ENCODE measurements at places on chromosomes 16 and 17. TPM values are rescaled to one million over a fixed set of nuclear protein-coding genes. Genes with fewer than 3 reads are reported as not detected.

GRCh38 chr16:84463221-84463620 is 41.2 kb downstream of the MEAK7 start:
- no peak for DNase-seq

DNA sequence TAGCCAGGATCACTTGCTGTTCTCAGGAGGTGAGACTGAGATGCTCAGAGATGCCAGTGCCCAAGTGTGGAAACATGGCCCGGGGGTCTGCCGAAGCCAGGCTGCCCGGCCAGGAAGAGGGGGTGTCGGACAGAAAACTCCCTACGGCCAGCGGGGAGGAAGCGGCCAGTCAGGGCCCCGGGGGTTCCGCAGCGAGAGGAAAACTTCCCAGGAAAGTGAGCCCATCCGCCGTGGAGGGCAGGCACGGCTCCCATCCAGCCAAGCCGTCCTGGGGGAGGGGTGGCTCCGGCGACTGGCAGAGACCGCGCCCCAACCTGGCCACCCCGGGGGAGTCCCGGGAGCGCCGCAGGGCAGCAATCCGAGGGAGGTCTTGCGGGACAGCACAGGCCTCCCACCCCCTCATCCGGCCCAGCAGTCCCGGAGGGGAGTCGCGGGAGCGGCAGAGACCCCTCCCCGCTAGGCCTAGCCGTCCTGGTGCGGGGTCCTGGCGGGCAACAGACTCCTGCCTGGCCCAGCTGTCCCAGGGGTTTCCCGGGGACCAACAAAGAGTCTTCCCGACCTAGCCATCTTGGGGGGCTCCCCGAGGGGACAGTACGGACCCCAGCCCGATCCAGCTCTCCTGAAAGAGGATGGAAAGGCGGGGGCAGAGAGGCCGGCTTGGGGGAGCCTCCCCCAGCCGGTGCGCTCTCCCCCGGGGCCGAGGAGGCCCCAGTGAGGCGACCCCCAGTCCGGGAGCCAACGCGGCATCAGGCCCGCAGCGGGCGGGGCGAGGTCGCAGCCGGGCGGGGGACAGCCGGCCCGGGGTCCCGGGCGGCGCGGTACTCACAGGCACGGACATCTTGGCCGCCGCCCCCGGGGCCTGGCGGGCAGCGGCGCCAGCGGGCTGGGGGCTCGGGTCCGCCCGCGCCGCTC is 13.8 kb upstream of the BCAR1 start:
- DNase-seq, result no peak

CRISPLD2 gene
- not detected for total RNA-seq

DNA sequence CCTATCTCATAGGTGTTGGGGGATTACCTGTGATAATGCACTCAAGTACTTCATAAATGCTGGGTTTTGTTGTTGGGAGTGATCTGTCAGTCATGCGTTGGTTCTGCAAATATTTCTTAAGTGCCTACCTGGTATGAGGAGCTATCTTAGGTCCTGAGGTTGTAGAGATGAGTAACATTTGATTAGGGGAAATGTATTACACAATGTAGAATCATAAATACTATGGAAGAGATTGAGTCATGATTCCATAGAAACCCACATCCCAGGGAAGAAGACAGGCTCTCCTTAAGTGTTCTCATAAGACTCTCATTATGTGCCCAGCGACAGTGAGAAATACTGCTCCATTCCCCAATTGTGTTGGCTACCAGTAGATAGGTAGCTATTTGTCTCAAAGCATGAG is 240.1 kb downstream of the FTO start:
- DNase-seq, result no peak

DNA sequence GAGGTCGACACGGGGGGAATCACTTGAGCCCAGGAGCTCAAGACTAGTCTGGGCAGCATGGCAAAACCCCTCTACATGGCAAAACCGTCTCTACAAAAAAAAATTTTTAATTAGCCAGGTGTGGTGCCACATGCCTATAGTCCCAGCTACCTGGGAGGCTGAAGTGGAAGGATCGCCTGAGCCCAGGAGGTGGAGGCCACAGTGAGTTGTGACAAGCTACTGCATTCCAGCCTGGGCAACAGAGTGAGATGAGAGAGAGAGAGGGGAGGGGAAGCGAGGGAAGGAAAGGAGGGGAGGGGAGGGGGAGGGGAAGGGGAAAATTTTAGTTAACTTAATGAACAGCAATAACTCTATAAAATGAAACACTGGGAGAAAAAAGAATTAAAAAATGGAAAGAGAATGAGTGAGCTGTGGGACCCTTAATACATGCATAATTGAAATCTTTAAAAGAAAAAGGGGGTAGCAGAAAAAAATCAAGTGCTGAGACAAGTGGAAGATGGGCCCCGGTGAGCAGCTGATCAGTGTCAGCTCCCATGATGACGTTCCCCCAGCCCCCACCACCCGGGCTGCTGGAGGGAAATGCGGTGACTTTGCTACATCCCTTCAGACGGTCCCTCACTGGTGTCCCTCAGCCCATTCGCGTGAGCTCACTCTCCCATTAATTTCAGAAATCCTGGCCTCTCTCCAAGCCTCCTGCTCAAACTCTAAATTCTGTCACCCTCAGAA is 2.7 kb downstream of the ASGR2 start:
- no peak for DNase-seq

- no peak for DNase-seq
These were observed 26.9 kb downstream of the SEC14L1 start for GRCh38 chr17:77167472-77168306.

GRCh38 chr16:69600202-69600601 is 34.4 kb downstream of the NFAT5 start:
- no peak for DNase-seq

GRCh38 chr17:2085648-2085949 is 30.7 kb downstream of the HIC1 start:
- no peak for DNase-seq

GRCh38 chr17:38601539-38602351 is 4.0 kb downstream of the SRCIN1 start:
- DNase-seq, result no peak

DNA sequence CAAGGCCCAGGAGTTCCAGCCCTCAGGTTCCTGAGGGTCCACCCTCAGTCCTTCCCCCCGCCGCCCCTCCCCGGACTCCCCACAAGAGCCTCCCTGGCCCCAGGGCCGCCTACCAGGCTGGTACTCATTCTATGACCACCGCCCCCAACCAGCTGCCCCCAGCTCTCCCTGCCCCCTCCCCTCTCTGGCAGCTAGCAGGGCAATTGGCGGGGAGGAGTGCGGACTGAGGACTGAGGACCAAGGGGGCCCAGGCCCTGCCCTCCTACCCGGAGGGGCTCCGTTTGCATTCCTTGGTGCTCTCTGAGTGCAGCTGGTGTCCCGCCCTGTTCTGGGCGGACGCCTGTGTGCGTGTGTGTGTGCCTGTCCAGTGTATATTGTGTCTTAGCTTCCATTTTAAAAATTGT is 19.1 kb downstream of the UNC13D start:
- no peak for DNase-seq

DNA sequence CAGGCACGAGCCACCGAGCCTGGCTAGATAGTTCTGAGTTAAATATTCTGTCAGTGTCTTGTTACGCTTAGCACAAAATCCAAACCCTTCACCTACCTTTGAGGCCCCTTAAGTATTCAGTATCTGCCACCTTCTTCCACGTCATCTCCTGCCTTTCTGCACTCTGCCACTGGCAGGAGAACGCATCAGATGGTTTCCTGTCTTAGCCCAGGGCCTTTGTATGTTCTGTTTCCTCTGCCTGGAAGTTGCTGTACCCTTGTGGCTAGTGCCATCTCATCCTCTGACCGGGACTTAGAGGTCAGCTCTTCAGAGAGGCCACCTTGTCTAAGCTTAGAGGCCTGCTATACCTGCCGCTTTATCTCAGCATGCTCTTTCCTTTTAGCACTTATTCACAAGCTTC is 67.5 kb upstream of the LGALS9 start:
- DNase-seq, result no peak
